ENCODE measurements at places on chromosomes 3 and 15. TPM values are rescaled to one million over a fixed set of nuclear protein-coding genes. Genes with fewer than 3 reads are reported as not detected.

GRCh38 chr3:113241292-113242095 lies 30.1 kb downstream of the BOC start:
- DNase-seq: no peak
- peaks cover 2% of the 10 kb centered on the region for H3K27me3 ChIP-seq
- no peaks in the 10 kb centered on the region for H3K4me1 ChIP-seq
- no peak overlapping the region for H3K4me3 ChIP-seq
- H3K27ac ChIP-seq: no peak overlapping the region

DNA sequence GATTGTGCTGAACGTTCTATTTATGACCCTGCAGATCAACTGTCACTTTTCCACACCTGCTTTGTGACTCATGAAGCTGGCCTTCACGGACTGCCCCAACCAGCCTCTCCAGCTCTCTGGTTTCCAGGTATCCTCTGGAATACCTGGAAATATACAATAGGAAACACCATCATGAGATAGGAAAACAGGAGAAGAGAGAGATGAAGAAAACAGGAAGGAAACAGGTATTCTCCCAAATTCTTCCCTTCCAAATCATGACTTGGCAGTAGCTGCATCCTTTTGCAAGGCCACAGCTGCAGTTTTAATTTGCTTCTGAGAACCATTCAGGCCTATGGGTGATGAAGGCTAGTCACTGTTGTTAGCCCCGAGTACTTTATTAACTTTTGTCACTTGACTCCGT lies 909.1 kb downstream of the EPHA3 start:
- no peak overlapping the region for H3K4me3 ChIP-seq
- no peaks in the 10 kb centered on the region for H3K27me3 ChIP-seq
- H3K27ac ChIP-seq: no peak overlapping the region

GRCh38 chr3:24899901-24900603 lies 405.4 kb upstream of the THRB start:
- H3K36me3 ChIP-seq: no peaks in the 10 kb centered on the region
- H3K4me1 ChIP-seq: no peaks in the 10 kb centered on the region
- no peak overlapping the region for H3K27ac ChIP-seq

DNA sequence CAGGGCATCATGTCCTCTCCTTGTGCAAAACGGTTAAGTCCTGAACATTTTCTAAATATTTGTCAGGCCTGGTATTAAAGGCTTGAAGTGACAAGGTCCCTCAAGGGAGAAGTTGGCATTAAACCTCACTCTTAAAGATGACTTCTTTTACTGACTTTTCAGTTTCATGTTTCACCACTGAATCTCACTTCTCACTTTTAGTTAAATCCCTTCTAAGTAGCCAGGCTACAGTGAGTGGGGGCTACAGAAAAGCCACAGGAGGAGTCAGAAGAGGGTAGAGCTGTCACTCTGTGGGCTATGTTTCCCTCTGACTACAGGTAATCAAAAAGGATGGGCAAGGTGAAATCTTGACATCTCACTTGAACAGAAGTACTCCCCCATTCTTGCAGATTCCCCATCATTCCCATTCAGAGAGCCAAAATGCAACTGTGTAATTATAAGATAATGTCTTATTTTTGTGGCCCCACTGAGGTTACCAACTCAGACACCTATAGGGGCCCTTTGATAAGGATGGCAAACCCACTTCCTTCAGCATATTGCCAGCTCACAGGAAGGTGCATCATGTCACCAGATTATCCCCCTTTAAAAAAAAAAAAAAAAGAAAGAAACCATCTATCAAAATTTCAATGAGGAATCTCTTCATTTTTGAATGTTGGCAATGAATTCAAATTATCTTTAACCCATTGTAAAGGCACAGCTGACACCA lies 790.1 kb upstream of the CFAP20DC start:
- no peak overlapping the region for H3K27ac ChIP-seq
- H3K4me3 ChIP-seq: no peak overlapping the region
- no peaks in the 10 kb centered on the region for H3K27me3 ChIP-seq
- H3K36me3 ChIP-seq: no peaks in the 10 kb centered on the region

GRCh38 chr15:90143166-90143655 lies 40.9 kb upstream of the IDH2 start:
- H3K4me3 ChIP-seq: no peak overlapping the region
- peak; percentile 91 for DNase-seq
- no peaks in the 10 kb centered on the region for H3K27me3 ChIP-seq
- H3K36me3 ChIP-seq: no peaks in the 10 kb centered on the region
- H3K27ac ChIP-seq: peak overlapping the region; percentile 74
- H3K4me1 ChIP-seq: peaks cover 9% of the 10 kb centered on the region

GRCh38 chr15:57355259-57355658 lies 21.0 kb upstream of the CGNL1 start:
- H3K27ac ChIP-seq: no peak overlapping the region
- no peaks in the 10 kb centered on the region for H3K27me3 ChIP-seq
- DNase-seq: no peak
- no peaks in the 10 kb centered on the region for H3K4me1 ChIP-seq

GRCh38 chr3:12870942-12871341 lies 29.6 kb upstream of the RPL32 start:
- DNase-seq: no peak
- H3K4me3 ChIP-seq: no peak overlapping the region
- H3K27ac ChIP-seq: no peak overlapping the region

DNA sequence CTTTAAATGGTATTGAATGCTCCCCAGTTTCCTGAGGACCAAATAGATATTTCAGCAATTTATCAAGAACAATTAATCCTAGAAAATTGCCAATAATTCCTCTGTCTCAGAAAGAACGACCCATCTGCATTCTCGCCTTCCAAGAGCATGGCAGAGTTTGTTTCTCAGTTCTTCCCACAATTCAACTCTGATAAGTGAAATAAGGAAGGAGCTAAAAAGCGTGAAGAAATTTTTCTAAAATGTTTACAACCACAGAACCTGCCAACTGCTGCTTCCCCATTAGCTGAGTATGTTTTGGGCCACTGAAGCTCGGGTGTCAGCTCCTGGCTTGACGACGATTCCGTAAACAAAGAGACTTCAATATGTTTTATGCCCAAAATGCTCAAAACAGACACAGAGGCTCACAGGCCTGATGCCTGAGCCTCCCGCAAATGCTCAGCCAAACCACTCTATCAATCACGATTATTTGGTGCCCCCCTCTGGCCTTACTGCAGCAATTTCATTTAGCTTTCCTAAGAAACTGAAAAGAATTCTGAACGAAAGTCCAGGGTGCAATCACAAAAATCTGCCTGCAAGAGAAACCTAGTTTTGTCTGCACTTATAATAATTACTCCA lies 259.2 kb upstream of the CCDC54 start:
- H3K4me3 ChIP-seq: no peak overlapping the region
- H3K27ac ChIP-seq: no peak overlapping the region
- no peaks in the 10 kb centered on the region for H3K27me3 ChIP-seq
- DNase-seq: no peak
- H3K4me1 ChIP-seq: no peaks in the 10 kb centered on the region

GRCh38 chr3:128650096-128651050 lies at the start of gene RPN1:
Gene RPN1, minus strand, starts transcription at chr3:128650818. Its CDS starts 18 bp downstream, at chr3:128650800.
- H3K36me3 ChIP-seq: no peaks in the 10 kb centered on the region
- peaks cover 15% of the 10 kb centered on the region for H3K4me1 ChIP-seq
- peak within 1 kb of the TSS; percentile 99 for H3K27ac ChIP-seq
- peak within 1 kb of the TSS; percentile 92 for H3K4me3 ChIP-seq
- peak; percentile 94 for DNase-seq

DNA sequence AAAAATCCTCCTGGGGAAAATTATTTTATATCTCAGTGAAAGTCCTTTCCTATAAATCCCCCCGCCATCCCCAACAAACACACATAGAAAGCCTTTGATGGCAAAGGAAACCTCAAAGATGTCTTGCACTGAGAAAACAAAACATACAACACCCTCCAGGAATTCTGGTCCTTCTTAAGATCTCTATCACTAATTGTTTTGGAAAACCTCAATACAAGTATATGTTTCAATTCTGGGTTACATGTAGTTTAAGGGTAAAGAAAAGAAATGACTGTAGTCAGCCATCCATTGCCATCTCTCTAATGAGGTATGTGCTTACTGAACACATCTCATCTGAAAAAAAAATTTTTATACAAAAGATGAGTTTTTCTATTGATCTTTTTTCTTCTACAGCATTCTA lies 97.3 kb downstream of the FSIP1 start:
- no peak overlapping the region for H3K27ac ChIP-seq
- no peak for DNase-seq
- no peak overlapping the region for H3K4me3 ChIP-seq
- no peaks in the 10 kb centered on the region for H3K27me3 ChIP-seq
- no peaks in the 10 kb centered on the region for H3K4me1 ChIP-seq
- no peaks in the 10 kb centered on the region for H3K36me3 ChIP-seq

GRCh38 chr3:131549340-131549739 lies 46.6 kb upstream of the MRPL3 start:
- H3K4me1 ChIP-seq: no peaks in the 10 kb centered on the region
- no peak for DNase-seq
- no peak overlapping the region for H3K27ac ChIP-seq
- H3K36me3 ChIP-seq: no peaks in the 10 kb centered on the region

DNA sequence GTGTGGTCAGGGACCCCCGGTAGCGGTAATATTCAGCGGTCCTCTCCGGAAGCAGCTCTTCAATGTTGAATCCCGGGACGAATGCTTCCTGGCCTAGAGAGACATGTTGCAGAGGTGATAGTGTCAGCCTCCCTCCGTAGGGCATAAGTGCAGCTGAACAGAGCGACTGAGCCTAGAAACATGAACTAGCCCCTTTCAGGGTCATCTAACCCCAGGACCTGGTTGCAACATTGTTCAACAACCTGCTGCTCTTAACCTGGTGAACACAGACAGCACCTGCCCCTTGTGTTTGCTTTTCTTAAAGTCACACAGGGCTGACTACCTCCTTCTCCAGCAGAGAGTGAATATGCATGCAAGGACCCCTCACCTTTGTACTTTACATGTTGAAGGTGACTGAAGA lies 41.3 kb downstream of the CA12 start:
- H3K4me3 ChIP-seq: no peak overlapping the region
- H3K27ac ChIP-seq: no peak overlapping the region
- no peaks in the 10 kb centered on the region for H3K27me3 ChIP-seq

DNA sequence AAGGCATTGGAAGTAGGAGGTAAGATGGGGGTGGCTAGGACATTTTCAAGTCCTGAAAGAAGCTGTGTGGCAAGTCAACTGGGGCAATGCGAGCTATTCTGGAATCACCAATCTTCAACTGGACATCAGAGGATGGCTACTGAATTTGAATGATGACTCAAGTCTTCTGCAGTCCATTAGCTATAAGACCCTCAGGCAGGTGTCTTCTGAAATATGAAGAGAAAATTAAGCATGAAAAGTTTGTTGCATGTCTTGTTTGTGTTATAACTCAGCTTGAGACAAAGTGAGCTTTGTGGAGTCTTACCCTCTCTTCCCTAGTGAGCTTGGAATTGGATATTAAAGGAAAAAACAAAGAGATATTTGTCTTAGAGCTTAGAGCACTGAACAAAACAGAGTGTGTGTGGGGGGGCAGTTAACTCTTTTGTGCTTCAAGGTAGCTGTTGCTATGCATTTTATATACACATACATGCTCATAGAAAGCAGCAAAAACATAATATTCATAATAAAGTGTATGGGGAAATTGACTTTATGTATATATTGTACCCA lies 979.1 kb downstream of the MCTP2 start:
- no peak for DNase-seq
- H3K4me1 ChIP-seq: no peaks in the 10 kb centered on the region
- H3K27me3 ChIP-seq: no peaks in the 10 kb centered on the region
- H3K27ac ChIP-seq: no peak overlapping the region

The SLCO3A1 gene
- polyA plus RNA-seq: 2.4 TPM

The SEMA6D gene
- 1.0 TPM for polyA plus RNA-seq

The PRICKLE2 gene
- 0.97 TPM for polyA plus RNA-seq

The CEP19 gene
- 0.75 TPM for polyA plus RNA-seq

The SLC49A4 gene
- 3.3 TPM for polyA plus RNA-seq

The CHDH gene
- polyA plus RNA-seq: 31.6 TPM

Measured in liver (tissue), 10 donors.